D341Med (cell line): ENCODE measurements at places on chromosomes 6 and 20.
A peak's percentile ranks its signal among the peaks of the same experiment; 100 is the strongest.

DNA sequence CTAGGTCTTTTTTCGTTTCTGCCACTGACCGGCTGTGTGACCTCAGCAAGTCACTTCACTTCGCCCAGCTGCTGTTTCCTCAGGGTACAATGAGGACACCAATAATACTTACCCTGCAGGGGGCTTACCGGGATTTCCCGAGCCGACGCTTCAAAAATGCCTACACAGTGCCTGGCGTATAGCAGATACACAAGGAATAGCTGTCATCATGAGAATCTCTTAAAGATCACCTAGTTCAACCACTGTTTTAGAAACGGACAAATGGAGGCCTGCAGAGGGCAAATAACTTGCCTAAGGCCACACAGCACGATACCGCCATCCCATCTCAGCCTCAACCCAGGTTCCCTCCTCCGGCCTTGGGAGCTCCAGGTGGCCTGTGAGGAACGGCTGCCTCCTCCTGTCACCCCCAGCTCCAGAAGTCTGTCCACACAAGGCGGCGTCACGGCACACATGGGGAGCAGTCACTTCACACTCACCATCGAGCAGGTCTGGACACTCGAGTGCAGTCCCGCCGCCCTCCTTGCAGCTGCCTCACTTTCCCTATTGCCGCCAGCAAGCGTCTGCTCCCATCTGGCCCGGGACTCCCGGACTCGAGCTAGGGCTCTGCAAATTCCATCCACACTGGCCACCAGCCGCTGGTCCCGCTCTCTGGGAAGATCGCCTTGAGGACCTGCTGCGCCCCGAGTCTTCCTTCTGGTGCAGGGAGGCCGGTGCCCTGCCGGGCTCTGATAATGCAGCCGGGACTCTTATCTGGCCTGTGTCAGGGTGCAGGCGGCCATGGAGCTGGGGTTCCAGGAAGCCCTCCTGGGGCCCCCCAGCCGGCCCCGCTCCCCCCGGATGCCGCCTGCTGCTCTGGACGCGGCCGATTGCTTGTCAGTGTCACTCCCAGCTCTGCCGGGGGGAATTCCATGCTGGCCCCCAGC, at the start of gene RIPOR3:
Gene RIPOR3 (minus strand): TSS at position 893 of the 923 bp plus-strand sequence. CDS start 414 bp downstream, at position 479.
- no peak for DNase-seq

DNA sequence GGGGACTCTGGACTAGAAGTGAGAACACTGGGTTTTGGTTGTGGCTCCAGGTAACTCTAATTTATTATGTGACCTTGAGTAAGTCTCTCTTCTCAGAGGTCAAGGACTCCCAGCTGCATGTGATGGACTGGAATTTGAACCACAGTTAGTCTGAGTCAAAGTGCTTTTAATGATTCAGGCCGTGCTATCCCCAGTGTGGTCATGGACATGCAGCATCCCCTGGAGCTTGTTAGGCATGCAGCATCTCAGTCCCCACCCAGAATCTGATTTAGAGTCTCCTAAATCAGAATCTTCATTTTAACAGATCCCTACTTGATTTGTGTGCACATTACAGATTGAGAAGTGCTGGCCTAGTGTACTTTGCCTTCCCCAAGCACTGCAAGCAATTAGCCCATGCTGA, 74.2 kb downstream of the TOX2 start:
- no peak for DNase-seq

DNA sequence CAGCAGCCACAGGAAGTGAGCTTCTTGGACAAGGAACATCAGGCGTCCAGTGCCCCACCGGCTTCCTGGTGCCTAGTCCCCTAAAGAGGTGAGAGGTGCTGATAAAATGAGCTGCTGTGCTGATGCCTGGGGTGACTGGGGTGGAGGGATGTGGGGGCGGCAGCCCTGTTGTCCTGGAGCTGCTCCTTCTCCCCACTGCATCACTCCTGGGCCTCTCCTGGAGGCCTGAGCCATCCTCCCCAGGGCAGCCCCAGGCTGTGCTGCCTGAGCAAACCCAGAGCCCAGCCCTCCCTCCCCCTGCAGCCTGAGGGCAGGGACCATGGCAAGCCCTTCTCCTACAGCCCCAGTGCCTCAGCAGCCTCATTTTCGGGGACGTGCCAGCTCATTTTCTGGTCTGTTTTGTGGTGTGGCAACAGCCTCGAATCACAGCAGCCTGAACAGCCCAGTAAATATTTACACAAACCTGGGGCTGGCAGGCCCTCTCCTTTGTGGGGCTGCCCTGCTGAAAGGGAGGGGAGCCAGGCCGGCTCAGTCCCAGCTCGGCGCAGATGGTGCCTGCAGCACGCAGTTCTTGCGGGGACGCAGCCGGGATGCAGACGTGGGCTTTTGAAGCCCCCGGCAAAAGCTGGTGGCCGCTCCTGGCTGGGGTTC, 259.9 kb downstream of the DLL1 start:
- DNase-seq, result no peak

DNA sequence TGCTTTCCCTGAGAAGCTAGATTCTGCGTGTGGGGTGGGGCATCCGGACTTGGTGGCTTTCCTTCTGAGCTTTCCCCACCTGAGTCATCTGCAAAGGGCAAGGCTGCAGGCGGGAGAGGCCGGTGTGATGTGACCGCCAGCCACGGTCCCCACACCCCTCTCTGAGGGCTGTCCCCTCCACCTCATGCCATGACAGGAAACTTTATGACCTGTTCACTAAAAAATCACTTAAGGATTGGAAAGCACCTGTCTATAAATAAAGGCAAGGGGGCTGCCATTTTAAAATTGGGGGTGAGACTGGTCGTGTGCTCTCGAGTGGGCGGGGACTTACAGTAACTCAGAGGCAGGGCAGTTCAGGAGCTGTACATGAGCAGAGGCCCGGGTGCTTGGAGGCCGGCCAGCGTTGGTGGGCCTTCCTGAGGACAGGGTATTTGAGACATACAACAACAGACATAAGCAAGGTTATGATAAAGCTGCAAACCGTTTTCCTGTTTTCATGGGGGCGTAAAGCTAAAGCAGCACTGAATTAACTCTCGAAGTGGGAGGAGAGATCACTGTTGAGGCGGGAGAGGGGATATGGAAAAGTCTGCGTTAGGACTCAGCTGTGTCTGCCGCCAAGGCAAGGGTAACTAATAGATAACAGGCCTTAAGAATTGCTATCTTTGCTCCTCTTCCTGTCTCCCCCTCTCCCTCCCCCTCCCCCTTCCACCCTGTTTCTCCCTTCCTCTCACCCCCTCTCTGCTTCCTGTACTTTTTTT, 16.1 kb upstream of the SERPINB1 start:
- DNase-seq, result no peak

DNA sequence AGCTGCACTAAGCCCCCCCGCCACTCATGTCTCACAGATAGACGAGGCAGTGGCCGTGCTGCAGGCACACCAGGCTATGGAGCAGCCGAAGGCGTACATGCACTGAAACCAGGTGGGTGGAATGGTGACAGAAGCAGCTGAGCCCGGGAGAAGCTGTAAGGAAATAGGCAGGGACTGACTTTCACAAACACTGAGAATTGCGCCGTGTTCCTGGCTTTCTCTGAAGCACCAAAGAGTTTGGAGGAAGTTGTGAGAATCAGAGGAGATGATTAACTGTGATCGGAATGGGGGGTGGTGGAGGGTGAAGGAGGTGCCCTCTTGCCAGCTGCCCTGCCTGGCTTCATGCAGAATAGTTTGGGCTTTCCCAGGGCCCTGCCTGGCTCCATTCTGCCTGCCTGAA, 21.6 kb downstream of the TOMM34 start:
- no peak for DNase-seq

- DNase-seq, result peak; percentile 73
Observed at GRCh38 chr20:6122873-6123648, at the start of gene FERMT1. Gene FERMT1, minus strand, starts transcription at chr20:6123030. Its CDS starts 3,476 bp downstream, at chr20:6119554.

GRCh38 chr6:3879194-3879952, 30.2 kb downstream of the FAM50B start:
- DNase-seq, result no peak
